ENCODE measurements at places on chromosomes 7 and 10.
A peak's percentile ranks its signal among the peaks of the same experiment; 100 is the strongest.

DNA sequence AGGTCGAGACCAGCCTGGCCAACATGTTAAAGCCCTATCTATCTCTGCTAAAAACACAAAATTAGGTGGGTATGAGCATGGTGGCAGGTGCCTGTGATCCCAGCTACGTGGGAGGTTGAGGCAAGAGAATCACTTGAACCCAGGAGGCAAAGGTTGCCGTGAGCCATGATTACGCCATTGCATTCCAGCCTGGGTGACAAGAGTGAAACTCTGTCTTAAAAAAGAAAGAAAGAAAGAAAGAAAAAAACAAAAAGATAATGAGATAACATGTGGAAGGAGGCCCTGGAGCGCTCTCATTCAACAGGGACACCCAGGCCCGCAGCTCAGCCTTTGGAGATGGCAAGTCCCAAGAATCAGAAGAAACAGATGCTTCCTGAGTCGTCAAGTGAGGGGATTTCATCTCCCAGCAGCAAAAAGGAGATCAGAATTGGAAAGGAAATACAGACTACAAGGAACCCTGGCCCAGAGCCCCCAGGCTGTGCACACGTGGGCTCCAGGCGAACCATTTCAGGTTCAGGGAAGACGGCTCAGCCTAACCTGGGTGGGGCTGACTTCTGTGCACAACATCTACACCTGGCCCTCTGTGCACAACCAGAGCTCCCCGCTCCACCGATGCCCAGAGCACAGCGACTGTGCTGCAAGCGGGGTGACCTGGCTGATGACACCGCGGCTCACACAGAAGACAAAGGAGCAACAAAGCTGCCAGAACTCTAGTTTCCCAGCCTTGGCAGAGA, 33.3 kb downstream of the GNA12 start:
- no peak for DNase-seq

- DNase-seq: no peak
Measured at GRCh38 chr7:23247603-23248335, 1.2 kb downstream of the GPNMB start.

- DNase-seq: no peak
Measured at GRCh38 chr10:12444981-12445700, 95.8 kb downstream of the CAMK1D start.

DNA sequence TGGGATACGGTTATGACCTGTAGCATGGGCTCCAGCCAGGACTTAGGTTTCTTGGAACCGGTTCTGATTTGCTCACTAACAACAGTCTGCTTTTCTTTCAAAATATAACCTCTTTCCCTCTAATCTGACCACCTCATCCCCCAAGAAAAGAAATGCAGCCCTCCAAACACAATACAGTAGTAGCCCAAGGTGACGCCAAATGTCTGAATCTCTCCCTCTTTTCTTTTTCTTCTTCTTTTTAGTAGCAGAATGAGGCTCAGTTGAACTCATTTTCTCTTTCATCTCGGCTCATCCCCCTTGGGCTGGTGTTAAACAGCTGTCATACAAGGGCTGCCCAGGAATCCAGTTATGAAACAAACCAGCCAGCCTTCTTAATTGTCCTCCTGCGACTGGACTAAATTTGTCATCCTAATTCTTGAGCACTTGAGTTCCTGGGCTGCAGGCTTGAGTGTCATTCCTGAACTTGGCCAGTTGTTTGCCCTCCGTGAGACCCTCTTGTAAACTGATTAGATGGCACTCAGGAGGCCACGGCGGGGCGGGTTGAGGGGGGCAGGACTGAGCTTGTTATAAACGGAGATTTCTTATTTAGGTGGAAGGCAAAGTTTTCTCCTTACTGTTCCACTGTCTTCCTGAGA, 94.8 kb downstream of the SORCS3 start:
- DNase-seq: no peak

DNA sequence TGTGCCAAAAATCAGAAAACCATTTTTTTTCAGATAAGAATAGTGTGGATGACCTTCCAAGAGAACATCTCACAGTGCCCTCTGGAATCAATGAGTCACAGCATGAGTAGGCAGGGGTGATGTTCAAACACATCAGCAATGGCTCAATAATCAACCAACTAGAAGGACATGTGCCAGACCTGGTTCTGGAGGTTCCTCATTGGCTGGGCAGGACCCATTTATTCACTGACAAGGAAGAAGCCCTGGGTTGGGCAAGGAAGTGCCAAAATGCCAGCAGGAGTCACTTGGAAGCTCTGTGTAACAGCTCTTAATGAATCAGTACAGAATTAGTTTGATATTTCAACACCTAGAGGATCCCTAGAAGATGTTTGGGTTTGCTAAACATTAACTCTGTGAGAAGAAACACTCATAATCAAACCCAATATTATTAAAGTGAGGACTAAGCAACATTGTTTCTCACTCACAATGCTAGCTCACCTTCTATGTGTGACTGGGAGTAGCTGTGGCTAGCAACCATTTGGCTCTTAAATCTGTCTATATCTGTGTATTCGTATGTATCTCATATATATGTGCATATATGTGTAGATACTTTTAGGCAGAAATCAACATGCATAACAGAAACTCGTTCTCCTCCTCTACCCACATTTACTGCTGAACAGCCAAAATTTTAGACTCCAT, 72.3 kb upstream of the APBB1IP start:
- no peak for DNase-seq

DNA sequence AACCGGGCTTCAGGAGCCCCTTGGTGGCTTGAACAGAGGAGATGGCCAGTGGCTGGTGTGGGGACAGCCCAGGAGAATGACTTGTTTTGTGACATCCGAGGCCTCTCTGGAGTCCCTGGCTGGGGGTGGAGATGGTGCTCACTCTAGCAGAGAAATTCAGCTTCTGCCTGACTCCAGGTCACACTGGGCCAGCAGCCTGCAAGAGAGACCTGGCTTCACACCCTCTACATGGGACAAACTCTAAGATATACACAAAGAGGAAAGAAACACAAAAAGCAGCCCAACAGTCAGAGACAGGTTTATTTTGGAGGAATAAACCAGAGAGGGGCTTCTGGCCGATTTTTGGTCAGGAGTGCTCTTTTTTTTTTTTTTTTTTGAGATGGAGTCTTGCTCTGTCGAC, 132.8 kb downstream of the ELFN1 start:
- DNase-seq: no peak

DNA sequence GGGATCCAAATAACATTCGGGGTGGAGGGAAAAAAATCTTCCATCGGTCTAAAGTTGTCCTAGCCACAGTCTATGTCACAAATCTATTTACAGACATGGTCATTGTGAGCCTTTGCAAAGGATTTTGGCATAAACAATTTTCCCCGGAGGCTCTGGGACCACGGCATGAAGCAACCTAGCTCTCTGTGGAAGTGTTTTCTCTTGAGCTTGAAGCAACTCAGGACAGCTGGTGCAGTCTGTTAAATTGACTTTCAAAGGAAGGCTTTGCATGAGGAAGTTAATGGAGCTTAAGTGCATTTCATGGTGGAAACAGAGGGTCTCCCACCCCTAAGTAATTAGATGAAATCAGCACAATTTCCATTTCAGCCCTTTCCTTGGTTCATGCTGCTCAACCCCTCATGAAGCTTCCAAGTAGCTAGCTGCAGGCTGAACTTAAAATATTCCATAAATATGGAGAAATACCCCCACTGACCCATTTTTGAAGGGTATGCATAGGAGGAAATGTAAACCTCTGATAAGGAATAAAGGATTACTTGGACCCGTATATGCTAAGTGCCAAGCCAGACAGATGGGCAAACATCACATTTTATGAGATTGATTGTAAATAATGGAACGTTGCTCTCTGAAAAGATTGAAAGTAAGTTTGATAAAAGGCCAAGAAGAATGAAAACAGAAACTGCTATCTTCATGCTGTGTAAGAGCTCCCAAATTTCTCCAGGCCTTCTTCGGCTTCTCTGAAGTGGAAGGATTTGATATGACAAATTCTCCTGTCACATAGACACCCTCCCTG, 39.9 kb downstream of the CCDC3 start:
- DNase-seq: no peak

GRCh38 chr7:43960933-43961332, 34.7 kb downstream of the UBE2D4 start:
- no peak for DNase-seq

GRCh38 chr7:132516042-132516840, 60.0 kb downstream of the PLXNA4 start:
- DNase-seq: peak; percentile 13

DNA sequence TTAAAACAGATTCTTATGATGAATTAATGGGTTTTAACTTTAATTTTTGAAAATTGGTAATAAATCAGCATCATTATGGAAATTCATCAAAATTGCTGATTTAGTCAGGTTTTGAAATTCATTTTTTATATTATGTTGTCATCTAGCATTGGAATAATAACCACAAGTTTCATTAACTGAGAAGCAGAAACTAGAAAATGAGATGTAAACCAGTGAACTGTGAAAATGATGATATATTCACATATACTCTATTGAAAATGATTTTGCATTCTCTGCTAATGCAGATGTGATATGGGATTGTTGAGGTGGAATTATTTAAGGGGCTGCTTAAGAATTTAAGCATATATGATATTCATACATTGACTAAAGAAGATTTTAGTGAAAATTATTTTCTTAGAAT, 316.1 kb upstream of the FZD1 start:
- no peak for DNase-seq

GRCh38 chr10:104029521-104029860, 56.2 kb downstream of the COL17A1 start:
- no peak for DNase-seq

Data from non-pigmented ciliary epithelial cell (primary cell).